ENCODE measurements at places on chromosomes 11 and 22.

GRCh38 chr11:119990309-119991021 lies 147.4 kb downstream of the TRIM29 start:
- DNase-seq: no peak

DNA sequence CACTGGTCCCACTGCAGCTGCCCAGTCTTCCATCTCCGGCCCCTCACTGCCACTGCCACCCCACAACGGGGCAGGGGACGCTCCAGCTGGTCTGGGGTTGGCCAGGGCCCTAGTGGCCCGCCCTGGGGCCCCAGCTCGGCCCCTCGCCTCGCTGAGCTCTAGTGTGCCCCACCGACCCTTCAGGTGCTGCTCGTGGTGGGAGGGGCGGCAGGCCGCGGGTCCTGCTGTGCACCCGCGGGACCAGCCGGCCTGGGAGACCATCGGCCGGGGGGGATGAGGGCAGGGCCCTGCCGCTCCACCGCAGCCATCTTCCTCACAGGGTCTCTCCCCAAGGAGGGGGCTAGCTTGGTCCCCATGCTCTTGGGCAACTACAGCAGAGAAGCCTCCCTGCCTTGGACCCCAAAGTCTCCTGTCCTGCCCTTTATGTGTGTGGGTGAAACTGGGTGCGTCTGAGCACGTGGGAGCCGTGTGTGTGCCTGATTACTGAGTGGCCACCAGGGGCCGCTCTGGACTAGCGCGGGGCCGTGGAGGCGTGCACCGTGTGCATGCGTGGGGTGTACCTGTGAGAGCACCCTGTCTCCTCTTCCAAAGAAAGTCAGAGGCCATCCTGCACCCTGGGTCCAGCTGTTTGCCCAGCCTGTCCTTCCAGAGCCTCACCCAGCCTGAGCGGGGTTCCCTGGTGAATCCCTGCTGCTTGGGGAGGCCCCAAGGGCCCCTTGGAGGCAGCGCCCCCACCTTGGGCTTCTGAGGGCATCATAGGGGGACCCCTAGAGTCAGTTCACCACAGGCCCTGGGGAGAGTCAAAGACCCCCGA lies 6.0 kb upstream of the ACR start:
- DNase-seq: no peak

- no peak for DNase-seq
Measured at GRCh38 chr11:86386746-86387145, 12.1 kb downstream of the CCDC81 start.

GRCh38 chr11:113119074-113119473 lies 157.9 kb downstream of the NCAM1 start:
- DNase-seq: no peak

GRCh38 chr22:34067031-34067430 lies 146.8 kb upstream of the LARGE1 start:
- no peak for DNase-seq

DNA sequence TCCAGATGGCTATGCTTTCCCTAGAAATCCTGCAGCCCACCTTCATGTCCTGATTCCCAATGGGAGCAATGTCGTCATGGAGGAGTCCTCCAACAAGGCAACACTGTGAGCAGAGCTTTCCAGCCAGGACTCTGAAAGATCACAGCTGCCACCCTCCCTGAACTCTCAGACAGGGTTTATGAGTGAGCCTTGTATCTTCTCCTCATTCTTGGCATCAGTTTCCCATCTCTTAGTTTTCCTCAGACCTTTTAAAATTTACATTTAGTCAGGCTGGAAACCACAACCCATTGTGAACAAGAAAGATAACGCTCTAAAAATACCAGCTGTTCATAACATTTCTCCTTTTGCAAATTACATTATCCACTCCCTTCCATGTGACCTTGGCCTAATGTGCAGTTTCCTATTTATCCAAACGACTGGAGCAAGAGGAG lies 15.6 kb upstream of the LYVE1 start:
- DNase-seq: no peak

DNA sequence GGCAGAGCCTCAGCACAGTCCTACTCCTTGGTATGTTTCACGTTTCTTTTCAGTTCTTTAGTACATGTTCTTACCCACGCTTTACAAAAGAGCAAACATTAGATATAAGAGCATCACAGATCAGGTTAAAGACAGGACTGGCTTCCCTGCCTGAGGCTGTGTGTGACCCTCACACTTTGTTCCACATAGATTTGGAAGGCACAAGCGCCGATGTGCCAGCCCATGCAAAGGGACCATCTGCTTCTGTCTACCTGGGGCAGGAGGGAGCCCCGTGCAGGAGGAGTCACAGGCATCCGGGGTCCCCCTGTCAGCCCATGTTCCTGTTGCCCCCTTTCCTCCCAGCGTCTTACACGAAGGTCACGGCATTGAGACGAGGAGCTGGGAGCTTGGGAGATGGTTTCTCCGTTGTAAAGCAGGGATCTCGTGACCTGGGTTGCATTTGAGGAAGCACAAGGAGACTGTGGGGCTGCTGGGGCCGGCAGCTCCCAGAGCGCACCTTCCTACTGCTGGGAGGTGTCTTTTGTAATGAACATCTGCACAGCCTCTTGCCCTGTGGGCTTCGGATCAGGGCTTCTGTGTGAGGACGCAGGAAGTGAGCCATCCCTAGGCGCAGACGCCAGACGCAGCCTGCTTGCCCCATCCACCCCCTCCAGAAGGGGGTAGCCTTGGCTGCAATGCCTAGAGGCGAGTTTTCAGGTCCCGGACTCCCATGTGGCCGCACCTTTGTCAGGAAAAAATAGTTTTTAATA lies 72.6 kb downstream of the SCN3B start:
- no peak for DNase-seq

GRCh38 chr11:86477495-86478155 lies 102.9 kb downstream of the CCDC81 start:
- no peak for DNase-seq

GRCh38 chr11:70824605-70825245 lies 426.4 kb downstream of the CTTN start:
- DNase-seq: no peak

DNA sequence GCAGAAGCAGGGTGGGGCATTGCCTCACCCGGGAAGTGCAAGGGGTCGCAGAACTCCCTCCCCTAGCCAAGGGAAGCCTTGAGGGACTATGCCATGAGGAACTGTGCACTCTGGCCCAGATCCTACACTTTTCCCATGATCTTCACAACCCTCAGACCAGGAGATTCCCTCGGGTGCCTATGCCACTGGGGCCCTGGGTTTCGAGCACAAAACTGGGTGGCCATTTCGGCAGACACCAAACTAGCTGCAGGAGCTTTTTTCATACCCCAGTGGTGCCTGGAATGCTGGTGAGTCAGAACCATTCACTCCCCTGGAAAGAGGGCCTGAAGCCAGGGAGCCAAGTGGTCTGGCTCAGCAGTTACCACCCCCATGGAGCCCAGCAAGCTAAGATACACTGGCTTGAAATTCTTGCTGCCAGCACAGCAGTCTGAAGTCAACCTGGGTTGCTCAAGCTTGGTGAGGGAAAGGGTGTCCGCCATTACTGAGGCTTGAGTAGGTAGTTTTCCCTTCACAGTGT lies 573.7 kb upstream of the ANO3 start:
- no peak for DNase-seq

GRCh38 chr22:19596680-19597398 lies 72.6 kb upstream of the CLDN5 start:
- DNase-seq: no peak

DNA sequence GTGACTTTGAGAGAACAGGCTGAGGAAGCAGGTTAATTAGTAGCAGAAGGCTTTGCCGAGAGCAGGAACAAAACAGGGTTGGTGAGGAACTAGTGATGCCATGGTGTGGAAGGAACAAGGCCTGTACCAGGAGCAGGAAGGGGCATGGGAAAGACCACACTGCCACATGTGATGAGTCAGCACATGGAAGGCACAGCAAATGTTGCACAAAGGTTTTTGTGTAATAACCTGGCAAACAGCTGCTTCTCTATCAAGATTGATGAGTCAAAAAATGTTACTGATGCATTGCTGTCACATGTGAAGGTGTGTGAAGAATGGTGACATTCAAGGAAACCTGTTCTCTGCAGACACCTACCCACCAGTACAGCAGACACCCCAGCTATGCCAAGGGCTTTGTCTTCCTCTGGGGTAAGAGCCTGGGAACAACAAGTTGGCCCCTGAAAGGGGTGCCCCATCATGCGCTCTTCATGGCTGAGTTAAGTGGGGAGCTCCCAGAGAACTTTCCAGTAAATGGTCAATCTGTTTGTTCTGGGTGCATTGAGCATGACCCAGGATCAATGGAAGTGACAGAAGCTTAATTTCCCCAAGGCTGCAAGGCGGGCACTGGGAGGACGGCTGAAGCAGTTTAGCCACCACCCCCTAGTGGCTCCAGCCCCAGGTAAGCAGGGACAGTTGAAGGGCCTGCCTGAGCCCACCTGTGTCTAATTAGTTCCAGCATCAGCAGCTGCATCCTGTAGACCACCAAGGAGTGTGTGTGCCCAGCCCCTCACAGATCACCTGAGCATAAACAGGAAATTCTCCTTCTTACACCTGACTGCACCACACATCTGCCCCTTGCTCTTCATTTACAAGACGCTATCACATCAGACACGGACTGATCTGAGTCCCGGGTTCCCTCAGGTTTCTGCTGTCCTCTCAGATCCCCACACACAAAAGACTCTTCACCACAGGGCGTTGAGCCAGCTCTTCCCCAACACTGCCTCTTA lies 47.6 kb downstream of the GGTLC2 start:
- DNase-seq: no peak

GRCh38 chr11:29756871-29757270 lies 260.0 kb downstream of the KCNA4 start:
- no peak for DNase-seq

DNA sequence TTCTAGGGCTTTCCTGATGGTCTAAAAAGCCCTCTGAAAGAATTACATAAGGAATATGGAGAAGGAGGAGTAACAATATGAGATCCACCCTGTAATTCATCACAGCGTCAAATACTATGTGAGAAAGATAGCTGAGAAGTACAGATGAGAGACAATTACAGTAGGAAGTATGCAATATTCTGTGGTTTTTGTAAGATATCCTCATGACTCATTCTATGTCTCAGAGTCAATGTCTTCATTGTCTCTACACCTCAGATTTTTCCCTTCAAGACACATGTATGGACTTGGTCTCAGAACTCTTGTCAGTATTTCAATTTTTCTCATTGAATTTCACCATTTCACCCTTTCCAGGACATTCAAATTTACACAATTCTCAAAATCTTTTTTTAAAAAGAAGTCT lies 343.3 kb upstream of the CTSC start:
- no peak for DNase-seq

DNA sequence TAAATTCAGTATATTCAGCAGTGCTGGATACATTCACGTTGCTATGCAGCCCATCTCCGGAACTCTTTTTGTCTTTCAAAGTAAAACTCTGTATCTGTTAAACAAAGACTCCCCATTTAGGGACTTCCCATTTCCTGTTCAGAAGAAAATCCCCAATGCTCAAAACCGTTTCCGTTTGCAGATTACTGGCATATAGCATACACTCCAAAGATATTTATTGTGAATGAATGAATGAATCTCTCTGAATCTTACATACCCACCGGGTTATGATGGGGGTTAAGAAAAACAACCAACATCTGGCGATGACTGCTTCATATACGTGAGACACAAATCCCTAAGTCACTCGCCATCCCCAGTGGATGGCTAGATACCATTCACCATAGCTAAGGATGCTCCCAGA lies 1.6 kb downstream of the THY1 start:
- no peak for DNase-seq

DNA sequence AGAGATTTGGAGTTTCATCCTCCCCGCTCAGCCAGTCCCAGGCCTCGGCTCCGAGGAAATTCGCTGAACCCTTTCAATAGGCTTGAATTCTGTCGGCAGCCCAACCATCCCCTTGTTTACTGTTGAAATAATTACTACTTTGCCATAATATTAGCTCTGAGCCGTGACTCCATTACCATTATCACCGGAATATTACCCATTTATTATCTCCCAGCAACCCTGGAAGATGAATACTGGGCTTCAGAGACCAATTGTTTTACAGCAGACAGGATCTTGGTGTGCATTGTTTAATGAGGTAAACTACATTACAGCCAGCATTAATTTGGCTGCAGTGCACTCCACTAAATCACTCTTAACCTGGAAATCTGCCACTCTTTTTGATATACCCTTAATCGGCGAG lies 867.4 kb downstream of the NTM start:
- DNase-seq: no peak

- DNase-seq: peak; percentile 49
Measured at GRCh38 chr11:86511086-86511551, 136.4 kb downstream of the CCDC81 start.

GRCh38 chr11:84164728-84165127 lies 878.6 kb upstream of the CCDC90B start:
- DNase-seq: no peak

DNA sequence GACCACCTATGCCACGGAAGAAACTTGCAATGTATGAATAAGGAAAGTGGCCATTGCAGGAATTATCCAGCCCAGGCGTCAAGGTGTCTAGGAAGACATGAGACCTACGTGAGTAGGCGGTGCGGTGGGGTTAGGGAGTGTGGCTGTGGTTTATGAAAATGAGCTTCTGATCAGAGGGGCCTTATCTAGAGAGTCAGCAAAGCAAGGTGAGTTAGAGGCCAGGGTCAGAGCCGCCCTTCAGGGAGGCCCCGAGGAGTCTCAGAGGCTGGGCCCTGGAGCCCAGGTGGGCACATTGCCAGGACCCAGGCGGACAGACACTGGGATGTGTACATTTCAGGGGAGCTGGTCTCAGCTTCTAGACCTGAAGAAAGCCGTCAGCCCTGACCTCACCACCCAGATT lies 13.8 kb upstream of the LINC01488 start:
- DNase-seq: no peak

DNA sequence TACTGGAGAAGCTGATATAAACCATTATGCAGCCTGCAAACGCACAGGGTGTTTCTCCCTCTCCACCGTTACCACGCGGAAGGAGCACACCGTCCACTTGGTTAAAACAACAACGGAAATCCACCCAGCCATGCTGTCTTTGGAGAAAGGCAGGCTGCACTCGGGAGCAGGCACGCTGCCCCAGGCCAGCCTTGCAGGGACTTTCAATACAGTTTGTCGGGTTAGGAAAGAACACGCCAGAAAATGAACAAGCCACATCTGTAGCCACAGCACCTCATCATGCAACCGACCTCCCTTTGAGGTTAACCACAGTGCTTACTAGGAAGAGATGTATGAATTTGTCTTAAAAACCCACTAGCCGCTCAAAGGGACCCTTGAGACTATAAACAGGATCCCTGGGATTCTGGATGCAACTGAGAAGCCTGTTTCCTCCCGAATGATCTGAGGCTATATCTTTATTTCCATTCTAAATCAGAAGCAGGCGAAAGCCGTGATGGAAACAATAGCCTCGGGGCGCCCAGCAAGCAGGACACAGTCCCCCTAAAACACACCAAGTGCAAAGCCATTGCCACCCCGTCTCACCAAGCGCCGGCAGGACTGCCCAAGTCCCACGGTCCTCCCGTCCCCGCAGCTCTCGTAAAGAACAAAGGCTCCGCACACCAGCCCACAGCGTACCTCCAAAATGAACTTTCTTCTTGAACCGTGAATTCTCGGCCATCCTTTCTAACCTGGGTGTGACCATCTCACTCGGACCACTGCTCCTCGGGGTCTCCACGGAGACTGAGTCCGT lies 318.9 kb downstream of the CTTN start:
- no peak for DNase-seq

- DNase-seq: no peak
Measured at GRCh38 chr11:66220566-66220935, 47.9 kb upstream of the RAB1B start.

- no peak for DNase-seq
Measured at GRCh38 chr11:17734418-17734911, at the start of gene KCNC1. Gene KCNC1 (plus strand): TSS chr11:17734781. CDS start chr11:17736003, 1,222 bp downstream.
